Stimulated activated CD8-positive, alpha-beta memory T cell treated with anti-CD3 and anti-CD28 coated beads, Interleukin-7, amount 100 ng/mL, for 1 hour (primary cell): ENCODE measurements at places on chromosomes 6 and 20.

- DNase-seq: no peak
Measured at GRCh38 chr20:40895182-40895581, 133.4 kb upstream of the TOP1 start.

DNA sequence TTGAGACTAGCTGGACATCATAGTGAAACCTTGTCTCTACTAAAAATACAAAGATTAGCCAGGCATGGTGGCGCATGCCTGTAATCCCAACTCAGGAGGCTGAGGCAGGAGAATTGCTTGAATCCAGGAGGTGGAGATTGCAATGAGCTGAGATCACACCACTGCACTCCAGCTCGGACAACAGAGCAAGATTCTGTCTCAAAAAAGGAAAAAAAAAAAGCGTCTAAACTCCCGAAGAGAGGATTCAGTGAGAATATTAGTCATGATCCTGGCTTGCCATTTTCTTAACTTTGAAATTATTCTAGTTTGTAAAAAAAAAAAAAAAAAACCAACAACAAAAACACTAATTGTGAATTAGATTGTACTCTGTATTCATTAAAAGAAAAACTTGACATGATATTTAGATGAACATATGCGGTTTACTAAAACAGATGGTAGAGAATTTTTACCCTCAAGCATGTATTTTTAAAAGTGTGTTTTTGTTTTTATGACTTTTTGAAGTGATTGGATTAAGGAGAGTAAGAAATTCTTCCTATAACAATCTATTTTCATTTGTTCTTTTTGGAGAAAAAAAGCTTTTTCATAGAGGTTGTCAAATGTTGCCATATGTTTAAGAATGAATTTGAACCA, 80.7 kb downstream of the UST start:
- DNase-seq: no peak

GRCh38 chr20:51315390-51315789, 227.1 kb downstream of the NFATC2 start:
- DNase-seq: no peak

- no peak for DNase-seq
Measured at GRCh38 chr6:142013287-142013686, 119.4 kb upstream of the GJE1 start.

DNA sequence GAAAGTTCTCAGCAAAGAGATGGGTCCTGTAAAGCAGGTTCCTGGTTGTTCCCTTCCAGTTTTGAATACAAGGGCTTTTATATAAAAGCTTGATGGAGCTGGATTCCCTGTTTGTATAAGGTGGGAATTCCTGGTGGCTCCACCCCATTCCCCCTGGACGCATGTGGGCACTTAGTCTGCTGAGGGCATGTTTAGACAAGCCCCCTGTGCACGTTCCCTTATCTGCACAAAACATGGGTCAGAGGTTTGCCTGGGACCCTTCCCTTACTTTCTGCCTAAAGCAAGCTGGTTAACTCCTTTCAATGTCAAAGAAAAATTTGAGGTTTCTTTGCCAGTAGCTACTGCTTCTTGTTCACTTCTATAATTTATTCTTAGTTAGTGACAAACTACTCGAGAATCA, 181.1 kb downstream of the BCKDHB start:
- no peak for DNase-seq

- DNase-seq: no peak
Measured at GRCh38 chr6:3538536-3538935, 81.7 kb upstream of the SLC22A23 start.

DNA sequence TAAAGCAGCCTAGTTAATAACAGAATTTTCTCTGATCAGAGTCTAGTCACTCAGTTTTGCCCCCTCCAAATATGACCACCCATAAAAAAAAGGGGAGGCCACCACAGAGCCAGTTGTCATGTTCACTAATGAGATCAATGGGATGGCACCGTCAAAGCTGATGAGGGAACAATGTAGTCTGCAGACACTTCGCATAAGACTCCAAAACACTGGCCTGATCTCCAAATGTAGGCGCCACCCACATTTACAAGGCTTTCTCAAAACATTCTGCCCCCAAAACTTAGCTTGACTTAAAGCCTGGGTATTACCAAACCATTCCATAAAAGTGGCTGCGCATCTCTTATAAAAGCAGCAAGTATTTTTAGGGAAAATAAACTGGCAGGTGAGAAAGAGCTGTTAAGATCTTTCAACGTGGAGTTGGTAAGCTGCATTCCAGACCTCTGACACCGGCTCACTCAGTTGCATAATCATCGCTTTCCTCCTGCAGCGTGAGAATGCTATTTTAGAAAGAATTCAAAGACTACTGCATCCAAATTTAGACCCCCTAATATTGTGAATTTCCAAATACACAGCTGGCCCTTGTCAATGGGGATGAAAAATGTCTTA, 59.3 kb downstream of the TBC1D7 start:
- DNase-seq: no peak

DNA sequence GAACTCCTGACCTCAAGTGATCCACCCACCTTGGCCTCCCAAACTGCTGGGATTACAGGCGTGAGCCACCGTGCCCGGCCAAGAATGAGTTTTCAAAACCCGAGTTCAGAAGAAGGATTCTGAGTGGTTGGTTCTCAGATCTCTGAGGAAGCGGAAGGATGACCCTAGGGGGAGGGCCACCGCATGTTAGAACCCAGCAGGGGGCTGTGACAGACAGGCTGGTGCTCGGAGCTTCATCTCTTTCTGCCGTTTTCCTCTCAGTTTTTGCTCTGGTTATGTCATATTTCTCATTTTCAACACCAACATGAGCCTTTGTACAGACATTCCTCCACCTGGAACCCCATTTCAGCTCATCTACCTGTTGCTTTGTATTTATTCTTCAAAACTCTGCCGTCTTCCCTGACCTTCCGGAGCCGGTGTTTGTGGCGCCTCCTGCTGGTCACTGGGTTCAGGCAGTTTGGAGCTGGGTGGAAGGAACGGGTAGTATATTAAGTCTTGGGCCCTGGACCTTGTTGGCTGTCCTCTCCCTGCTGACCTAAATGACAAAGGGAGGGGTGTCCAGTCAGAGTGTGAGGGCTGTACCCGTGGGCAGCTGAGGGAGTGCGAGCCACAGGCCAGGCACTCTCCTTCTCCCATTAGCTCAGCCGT, at the start of gene DEFB123:
Gene DEFB123 (plus strand): TSS at position 621 of the 648 bp plus-strand sequence. CDS start 67 bp downstream, outside the sequence.
- no peak for DNase-seq

- DNase-seq: no peak
Measured at GRCh38 chr6:152004896-152005295, 197.4 kb downstream of the ESR1 start.

GRCh38 chr6:40831381-40831780, 207.6 kb downstream of the UNC5CL start:
- no peak for DNase-seq

DNA sequence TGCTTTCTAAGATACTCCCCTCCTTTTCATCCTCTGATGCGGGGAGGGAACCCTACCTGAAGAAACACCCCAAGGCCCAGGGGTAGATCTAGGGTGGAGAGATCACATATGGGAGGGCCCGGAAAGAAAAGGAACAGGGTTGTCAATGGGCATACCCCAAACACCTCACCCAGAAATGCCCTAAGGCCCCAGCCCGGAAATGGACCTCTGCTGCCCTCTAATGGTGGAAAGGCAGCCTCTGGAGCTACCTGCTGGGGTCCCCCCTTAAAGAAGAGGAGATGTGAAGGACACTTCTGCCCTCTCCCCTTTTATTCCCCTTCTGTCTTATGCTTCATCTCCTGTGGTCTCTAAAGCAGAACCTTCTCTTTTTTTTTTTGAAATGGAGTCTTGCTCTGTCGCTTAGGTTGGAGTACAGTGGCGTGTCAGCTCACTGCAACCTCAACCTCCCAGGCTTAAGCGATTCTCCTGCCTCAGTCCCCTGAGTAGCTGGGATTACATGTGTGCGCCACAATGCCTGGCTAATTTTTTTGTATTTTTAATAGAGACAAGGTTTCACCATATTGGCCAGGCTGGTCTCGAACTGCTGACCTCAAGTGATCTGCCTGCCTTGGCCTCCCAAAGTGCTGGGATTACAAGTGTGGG, 458 bp upstream of the ARMC12 start:
- peak; percentile 68 for DNase-seq

DNA sequence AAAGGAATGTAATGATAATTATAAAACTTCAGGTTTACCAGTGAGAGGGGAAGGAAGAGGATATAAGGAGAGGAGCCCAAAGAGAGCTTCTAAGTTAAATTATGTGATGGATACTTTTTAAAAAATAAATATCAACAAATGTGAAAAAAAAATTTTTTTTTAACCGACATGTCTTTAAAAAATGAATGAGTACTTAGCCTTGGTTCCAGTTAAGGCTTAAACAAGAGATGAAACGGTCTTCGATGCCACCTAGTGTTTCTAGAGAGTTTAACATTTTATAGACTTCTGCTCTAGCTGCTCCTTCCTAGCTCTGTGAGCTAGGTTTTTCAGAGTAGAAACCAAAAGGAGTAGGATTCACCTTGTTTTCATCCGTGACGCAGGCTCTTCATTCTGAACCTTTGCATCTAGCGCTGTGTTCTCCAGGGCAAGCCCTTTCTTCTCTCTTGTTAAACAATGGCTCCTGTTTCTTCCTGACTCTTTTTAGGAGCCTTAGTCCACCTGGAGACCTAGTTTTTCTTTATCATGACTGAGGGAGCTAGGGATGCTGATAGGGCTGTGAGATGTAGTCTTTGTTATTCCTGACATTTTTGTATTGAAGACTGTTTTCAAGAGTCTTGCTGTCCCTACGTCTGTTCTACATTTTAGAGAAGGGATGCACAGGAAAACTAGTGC, 42.4 kb upstream of the GNRH2 start:
- no peak for DNase-seq

- no peak for DNase-seq
Measured at GRCh38 chr6:158322400-158322723, 10.1 kb downstream of the TULP4 start.

DNA sequence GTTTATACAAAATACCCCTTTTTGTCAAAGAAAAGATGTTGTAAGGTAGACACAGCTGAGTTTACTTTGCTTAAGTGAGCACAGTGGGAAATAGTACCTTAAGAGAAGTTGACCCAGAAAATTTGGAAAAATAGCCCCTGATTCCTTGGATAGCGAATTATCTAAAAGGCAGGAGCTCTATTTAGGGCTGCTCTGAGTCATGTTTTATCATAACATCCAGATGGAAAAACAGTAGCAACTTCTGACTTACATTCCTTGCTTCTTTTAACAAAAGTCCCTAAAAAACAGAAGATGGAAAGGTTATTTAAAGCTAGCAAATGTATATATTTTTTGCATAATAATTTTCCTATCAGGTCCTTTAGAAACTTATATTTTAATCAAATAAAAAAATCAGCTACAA, 59.0 kb downstream of the THEMIS start:
- DNase-seq: no peak

DNA sequence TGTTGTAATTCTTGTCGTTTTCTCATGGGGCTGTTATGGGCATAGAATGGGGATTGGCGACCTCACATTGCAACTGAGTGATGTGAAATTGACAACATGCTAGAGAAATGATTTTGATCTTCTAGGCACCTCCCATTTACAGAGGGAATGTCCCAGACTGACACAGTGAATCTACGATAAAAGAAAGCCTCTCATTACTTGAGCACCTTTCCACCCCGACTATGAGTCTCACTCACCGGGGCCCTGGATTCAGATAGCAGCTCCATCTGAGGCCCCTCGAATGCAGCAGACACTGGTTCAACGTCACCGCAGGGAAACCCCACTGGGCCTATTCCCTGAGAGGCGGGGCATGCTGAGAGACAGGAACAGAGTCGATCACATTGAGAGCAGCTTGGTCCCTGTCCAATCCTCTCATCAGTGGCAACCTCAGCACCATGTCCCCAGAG, 49.1 kb downstream of the NFATC2 start:
- DNase-seq: no peak

GRCh38 chr6:45174045-45174444, 154.1 kb upstream of the RUNX2 start:
- DNase-seq: no peak

DNA sequence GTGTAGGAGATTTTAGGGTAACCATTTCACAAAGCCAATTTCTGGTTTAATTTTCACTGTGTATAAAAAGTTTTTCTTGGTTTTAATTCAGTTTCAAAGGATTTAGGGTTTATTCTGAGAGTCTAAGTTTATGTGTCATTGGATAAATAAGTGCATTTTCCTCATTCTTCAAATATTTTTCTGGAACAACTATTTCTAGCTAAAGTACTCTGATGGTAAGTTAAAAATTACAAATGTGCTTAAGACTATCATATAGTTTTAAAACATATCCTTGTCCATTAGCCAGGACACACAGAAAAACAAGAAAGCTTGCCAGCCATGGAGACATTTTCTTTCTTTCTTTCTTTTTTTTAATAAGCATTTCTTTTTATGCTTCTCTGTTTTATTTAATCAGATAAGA, 333.0 kb downstream of the RFPL4B start:
- DNase-seq: no peak

- DNase-seq: no peak
Measured at GRCh38 chr6:38750968-38751615, 36.0 kb downstream of the DNAH8 start.

DNA sequence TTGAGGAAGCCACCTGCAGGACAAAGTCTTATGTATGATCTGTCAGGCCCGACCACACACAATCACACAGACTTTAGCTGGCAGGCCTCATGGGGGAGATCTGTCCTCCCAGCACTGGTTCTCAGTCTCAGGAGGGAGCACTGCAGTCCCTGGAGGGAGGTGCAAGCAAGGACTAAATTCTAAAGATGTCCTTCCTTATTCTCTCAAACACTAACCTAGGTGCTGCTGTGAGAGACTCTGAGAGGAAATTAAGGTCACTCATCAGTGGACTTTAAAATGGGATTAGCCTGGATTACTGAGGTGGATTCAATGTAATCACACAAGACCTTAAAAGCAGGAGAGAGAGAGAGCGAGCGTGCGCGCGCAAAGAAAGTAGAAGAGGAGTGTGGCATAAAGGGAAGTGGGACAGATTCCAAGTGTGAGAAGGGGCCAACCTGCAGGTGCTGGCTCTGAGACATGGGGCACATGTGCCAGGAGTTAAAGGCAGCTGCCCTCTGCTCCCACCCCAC, 14.3 kb downstream of the GLO1 start:
- no peak for DNase-seq

DNA sequence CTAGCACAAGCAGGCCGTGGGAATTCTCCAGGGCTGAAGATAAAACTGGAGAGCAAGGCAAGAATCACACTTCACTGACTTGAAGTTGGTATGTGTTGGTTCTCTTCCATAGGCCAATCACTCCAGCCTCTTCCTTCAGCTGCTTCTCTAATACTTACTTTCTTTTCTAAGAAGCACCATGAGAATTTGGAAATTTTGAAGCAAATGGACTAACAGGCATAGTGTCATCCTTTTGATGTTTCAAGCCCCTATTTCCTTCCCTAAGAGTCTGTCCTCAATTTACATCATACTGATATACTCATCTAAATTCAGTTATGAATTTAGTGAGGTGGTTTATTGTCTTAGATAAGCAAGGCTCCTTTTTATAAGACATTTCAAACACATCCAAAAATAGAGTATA, 24.0 kb downstream of the SLC26A8 start:
- DNase-seq: no peak

- DNase-seq: no peak
Measured at GRCh38 chr6:156627524-156627923, 149.7 kb upstream of the ARID1B start.
